ENCODE measurements at places on chromosomes 2 and 18. TPM values are rescaled to one million over a fixed set of nuclear protein-coding genes. Genes with fewer than 3 reads are reported as not detected.

Gene OR6B2
- total RNA-seq, result not detected

Gene POTEC
- under 0.01 TPM for total RNA-seq

Gene ADGRF3
- under 0.01 TPM for total RNA-seq

Gene MTCL1
- total RNA-seq, result 21.7 TPM

Gene CNOT11
- total RNA-seq, result 29.9 TPM

Gene SH3BP4
- total RNA-seq, result 36.4 TPM

Gene PCGF1
- 25.9 TPM for total RNA-seq

Gene RNASEH1
- 46.2 TPM for total RNA-seq

Gene UGT1A7
- not detected for total RNA-seq

Gene GPR75
- total RNA-seq, result 1.2 TPM

Gene PTPRM
- 19.9 TPM for total RNA-seq

Gene DPP10
- not detected for total RNA-seq

Gene NETO1
- total RNA-seq, result not detected

Gene NAT8
- total RNA-seq, result not detected

Gene GPR45
- not detected for total RNA-seq

Gene MCEE
- total RNA-seq, result 16.5 TPM

Gene TMEM182
- total RNA-seq, result 4.2 TPM

Gene UBE2E3
- 59.0 TPM for total RNA-seq

Gene BCL2
- total RNA-seq, result 1.5 TPM

Gene SALL3
- total RNA-seq, result under 0.01 TPM

Gene TANC1
- 24.8 TPM for total RNA-seq

Gene SCN9A
- 22.0 TPM for total RNA-seq

Gene HSBP1L1
- 0.77 TPM for total RNA-seq

Gene GPR55
- not detected for total RNA-seq

Gene IL1B
- 229 TPM for total RNA-seq

Gene INO80D
- total RNA-seq, result 5.6 TPM

Gene RAX
- total RNA-seq, result not detected

Gene DAW1
- total RNA-seq, result 31.6 TPM

Gene DLX1
- 2.1 TPM for total RNA-seq

Gene TRIM54
- under 0.01 TPM for total RNA-seq

Gene CPO
- under 0.01 TPM for total RNA-seq

Gene ANKRD62
- total RNA-seq, result under 0.01 TPM

Gene RAD51AP2
- under 0.01 TPM for total RNA-seq

Gene AGXT
- not detected for total RNA-seq

Gene C2orf72
- total RNA-seq, result 0.38 TPM

Gene ACTG2
- under 0.01 TPM for total RNA-seq

Gene PNPT1
- 36.4 TPM for total RNA-seq

Measured in regular cardiac myocyte (primary cell).